SIG-M5 (cell line): ENCODE measurements at places on chromosomes 6 and 20.

GRCh38 chr6:167781868-167782267, 44.8 kb upstream of the AFDN start:
- no peak for DNase-seq

- DNase-seq = no peak
These were observed 16.4 kb downstream of the NFATC2 start for GRCh38 chr20:51526106-51526470.

GRCh38 chr6:4324746-4325145, 189.4 kb upstream of the ECI2 start:
- DNase-seq = no peak

DNA sequence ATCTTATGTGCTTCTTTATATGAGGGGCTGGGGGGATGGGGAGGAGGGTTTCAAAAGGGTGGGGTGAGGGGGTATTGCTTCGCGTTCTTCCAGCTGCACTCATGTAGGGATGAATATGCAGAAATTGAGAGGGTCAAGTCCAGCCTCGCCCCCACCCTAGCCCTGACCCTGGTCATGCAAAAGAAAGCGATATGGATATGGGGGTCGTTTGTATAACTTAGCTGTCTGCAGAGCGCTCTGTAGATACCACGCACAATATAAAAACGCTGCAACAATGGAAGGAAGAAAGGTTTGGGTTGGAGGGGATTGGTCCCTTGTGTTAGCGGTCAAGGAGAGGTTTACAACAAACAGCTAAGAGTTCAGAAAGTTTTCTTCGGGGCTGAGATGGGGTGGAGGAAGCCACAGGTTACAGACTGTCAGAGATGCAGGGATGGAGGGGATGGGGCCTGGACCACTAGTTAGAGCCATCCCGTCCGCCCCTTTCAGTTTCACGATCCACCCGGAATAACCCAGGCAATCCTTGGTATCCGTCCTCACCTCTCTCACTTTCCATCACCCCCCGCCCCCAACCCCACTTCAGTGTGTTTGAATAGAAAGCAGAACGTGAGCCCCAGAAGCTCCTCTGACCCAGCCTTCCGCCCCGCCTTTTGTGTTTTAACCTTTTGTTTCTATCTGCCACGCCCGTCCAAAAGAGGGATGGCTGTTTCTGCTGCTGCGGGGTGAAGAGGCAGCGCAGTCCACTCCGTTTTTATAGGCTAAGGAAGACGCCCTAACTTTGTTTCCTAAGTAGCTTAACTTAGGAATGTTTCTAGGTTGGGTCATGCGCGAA, 73.5 kb downstream of the SOX4 start:
- DNase-seq = no peak

DNA sequence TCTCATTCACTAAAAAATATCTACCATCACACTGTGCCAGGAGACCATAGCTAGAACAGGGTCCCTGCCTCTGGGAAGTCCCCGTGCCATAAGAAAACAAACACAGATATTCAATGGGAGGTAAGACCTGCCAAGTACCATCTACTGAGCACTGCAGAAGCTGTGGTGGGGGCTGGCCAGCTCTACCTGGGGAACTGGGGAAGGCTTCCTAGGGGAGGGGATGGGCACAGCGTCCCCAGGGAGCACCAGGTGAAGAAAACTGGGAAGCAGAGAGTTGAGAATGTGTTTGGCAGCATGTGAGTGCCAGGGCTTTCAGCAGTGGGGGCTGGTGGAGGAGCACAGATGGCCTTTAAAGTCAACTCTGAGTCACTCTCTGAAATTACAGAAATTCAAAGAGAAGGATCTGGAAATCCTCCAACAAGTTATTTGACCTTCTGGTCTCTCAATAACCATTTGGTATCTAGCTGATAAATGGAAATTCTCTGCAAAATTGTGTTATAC, 85.2 kb downstream of the SHLD1 start:
- no peak for DNase-seq

DNA sequence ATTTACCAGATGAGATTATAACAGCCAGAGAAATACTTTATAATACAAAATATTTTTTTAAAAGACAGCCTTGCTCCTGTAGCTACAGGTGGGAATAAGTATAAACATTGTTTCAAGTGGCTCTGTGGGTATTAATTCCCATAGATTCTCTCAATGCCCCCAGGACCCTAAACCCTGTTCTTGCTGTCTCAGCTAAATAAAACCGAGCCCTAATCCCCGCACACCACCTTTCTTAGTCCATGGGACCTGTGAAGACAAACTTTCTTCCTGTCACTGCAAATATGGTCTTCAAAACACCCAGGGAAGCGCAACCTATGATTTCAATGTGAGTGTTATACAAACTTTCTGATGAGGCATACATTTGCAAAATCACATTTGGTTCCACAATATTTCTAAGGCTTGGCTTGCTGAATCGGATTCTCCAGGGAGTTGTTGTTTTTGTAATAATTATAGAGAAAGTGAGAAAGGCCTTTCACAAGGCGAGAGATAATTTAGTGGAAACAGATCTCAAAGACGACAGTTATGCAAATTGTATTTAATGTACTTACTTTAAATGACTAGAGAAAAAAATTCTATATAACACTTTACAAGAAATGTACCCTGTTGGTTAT, 11.1 kb downstream of the SMLR1 start:
- DNase-seq = no peak

GRCh38 chr20:4749326-4749725, 27.6 kb downstream of the PRND start:
- DNase-seq = no peak

DNA sequence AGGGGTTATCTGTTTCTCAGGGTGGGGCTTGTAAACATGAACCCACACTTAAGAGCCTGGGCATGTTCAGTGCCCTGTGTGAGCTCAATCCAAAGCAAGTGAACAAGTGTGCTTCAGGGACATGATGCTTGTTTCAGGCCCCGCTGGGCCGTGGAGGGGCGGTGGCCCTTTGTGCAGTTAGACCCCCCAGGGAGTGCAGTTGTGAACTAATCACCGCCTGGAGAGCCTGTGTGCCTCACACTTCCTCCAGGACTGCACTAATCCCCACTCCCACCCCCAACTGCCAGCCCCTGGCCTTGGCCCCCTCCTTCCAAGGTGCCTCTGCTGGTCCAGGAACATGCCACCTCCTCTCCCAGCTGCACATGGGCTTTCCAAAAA, 58.1 kb downstream of the RREB1 start:
- DNase-seq = no peak

DNA sequence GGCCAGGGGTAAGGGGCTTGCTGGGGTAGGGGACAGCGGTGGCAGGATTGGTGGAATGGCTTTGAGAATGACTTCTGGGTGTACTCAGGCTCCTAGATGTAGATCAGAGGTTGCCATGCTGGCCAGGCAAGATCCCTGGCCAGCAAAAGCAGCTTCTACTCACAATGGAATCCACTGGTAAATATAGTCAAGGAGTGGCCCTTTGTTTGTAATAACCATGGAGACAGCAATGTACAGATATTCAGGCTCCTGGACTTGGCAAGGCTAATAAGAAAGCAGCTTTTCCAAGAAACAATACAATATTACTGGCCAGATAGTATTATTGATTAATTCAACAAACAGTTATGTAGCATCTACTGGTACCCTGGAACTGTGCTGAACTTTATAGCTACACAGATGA, 37.9 kb downstream of the CDH26 start:
- DNase-seq = no peak

- no peak for DNase-seq
These were observed 154.1 kb downstream of the TMEM242 start for GRCh38 chr6:157169226-157169625.

- no peak for DNase-seq
These were observed 92.4 kb downstream of the PSMG4 start for GRCh38 chr6:3351105-3351676.

DNA sequence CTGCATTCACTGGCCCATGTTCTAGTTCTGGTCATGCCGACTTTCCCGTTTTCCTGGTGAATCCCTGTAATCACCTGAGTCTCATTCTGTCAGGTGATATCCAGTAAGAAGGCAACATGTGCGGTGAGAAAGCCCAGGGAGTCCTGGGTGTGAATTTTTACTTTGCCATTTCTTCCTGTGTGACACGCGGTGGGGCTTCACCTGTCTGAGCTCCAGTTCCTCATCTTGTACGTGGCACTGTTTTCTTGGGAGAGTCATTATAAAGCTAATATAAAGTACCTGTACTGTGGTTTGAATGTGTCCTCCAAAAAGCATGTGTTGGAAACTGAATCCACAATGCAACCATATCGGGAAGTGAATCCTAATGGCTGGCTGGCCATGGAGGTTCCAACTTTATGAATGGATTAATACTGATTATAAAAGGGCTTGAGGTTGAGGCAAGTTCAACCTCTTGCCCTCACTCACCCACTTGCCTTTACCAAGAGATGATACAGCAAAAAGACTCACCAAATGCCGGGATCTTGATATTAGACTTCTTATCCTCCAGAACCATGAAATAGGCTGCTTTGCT, 5.1 kb downstream of the HLA-E start:
- DNase-seq = no peak
